Heart left ventricle (tissue), 16 donors: ENCODE measurements at places on chromosomes 12 and 14. TPM values are rescaled to one million over a fixed set of nuclear protein-coding genes. Genes with fewer than 3 reads are reported as not detected.

DNA sequence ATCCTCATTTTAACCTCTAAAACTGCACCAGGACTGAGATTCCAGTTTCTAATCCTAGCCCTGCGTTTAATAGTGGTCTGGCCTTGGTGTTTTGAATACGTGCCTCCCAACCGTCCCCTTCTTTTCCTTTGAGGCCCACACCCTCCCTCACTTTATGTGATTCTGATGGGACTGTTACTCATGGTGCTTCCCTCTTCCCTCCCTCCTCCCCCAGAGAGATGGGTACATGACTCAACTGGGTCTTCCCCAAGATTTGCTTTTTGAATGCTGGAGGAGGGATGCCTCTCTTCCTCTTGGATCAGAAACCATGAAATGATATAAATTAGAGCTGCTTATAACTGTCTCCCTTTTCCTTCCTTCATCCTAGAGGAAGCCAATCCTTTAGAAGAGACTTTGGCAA lies 8.2 kb upstream of the PPP2R5E start:
- H3K36me3 ChIP-seq: no peaks in the 10 kb centered on the region
- DNase-seq: no peak
- H3K4me3 ChIP-seq: no peak overlapping the region
- no peak overlapping the region for H3K27ac ChIP-seq
- H3K4me1 ChIP-seq: no peaks in the 10 kb centered on the region

GRCh38 chr12:111447571-111448265 lies 42.0 kb downstream of the SH2B3 start:
- H3K36me3 ChIP-seq: peaks cover 63% of the 10 kb centered on the region
- H3K27ac ChIP-seq: peak overlapping the region; percentile 85
- no peaks in the 10 kb centered on the region for H3K27me3 ChIP-seq
- H3K4me1 ChIP-seq: peaks cover 86% of the 10 kb centered on the region
- DNase-seq: no peak

GRCh38 chr14:101965770-101966722 lies 1.7 kb downstream of the DYNC1H1 start:
- peak overlapping the region; percentile 96 for H3K4me3 ChIP-seq
- peaks cover 5% of the 10 kb centered on the region for H3K36me3 ChIP-seq
- no peak for DNase-seq

The SYCP3 gene
- total RNA-seq: not detected

DNA sequence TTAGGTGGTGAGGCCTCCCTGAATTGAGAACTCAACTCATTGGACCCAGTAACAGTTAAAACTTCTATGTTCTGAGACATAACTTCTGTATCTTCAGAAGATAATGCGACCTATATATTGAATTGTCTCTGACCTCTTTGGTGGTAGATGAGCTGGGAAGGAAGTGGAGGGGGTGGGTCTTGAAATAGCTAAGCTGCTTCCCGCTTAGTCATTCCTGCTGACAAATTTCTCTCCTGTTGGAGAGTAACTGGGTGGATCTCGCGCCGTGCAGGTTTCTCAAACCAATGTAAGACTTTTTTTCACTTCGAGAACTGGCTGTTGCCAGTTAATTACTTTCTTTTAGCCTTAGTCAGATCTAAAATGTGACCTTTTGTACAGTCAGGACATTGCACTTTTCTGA lies 100.8 kb downstream of the PPHLN1 start:
- no peak overlapping the region for H3K27ac ChIP-seq
- H3K4me1 ChIP-seq: peaks cover 17% of the 10 kb centered on the region
- no peaks in the 10 kb centered on the region for H3K36me3 ChIP-seq
- no peaks in the 10 kb centered on the region for H3K27me3 ChIP-seq
- DNase-seq: no peak

The SUDS3 gene
- 18.8 TPM for total RNA-seq

DNA sequence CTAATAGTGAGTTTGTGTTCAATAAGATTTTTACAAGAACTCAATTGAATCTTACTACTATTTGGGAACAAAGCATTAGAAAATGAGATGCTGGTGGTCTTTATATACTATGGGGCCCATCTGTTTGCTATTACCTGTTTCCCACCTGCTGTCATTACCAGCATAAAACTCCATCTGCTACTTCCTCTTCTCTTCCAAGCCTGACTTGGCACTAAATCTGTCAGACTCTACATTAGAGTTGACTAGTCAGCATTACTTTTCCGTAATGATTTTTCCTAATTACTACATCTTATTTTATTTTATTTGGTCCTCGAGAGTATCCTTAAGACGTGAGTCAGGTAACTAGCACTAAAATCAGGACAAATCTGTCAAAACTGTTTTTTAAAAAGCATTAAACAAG lies 68.1 kb upstream of the KRR1 start:
- H3K4me3 ChIP-seq: no peak overlapping the region
- no peaks in the 10 kb centered on the region for H3K36me3 ChIP-seq
- H3K27me3 ChIP-seq: no peaks in the 10 kb centered on the region
- no peak for DNase-seq
- H3K27ac ChIP-seq: no peak overlapping the region
- no peaks in the 10 kb centered on the region for H3K4me1 ChIP-seq

The DCN gene
- total RNA-seq: 394 TPM

- peaks cover 16% of the 10 kb centered on the region for H3K27me3 ChIP-seq
- no peak overlapping the region for H3K4me3 ChIP-seq
- no peak overlapping the region for H3K27ac ChIP-seq
- no peak for DNase-seq
These were observed 51.7 kb downstream of the KANSL2 start for GRCh38 chr12:48630346-48630745.

GRCh38 chr12:95118138-95118787 lies 44.8 kb upstream of the NR2C1 start:
- H3K4me3 ChIP-seq: no peak overlapping the region
- no peaks in the 10 kb centered on the region for H3K4me1 ChIP-seq
- DNase-seq: no peak

GRCh38 chr12:11580125-11580751 lies 69.2 kb upstream of the ETV6 start:
- no peaks in the 10 kb centered on the region for H3K27me3 ChIP-seq
- peak overlapping the region; percentile 16 for H3K27ac ChIP-seq
- H3K4me1 ChIP-seq: no peaks in the 10 kb centered on the region
- DNase-seq: no peak
- no peaks in the 10 kb centered on the region for H3K36me3 ChIP-seq

DNA sequence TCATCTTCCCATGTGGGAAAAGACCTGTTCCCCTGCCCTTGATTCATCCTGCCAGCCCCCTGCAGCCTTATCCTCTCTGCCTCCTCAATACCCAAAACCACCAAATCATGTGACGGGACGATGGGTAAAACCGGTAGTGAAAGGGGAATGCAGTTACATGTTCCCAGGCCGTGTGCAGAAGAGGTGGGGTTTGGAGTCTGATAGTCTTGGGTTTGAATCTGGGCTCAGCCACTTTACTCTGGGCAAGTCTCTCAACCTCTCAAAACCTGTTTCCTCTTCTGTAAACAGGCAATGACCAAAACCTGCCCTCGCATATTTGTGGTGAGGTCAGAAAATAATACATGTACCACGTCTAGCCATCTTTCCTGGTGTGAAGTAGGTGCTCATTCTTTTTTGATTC lies 123.0 kb downstream of the PLXNC1 start:
- H3K27ac ChIP-seq: no peak overlapping the region
- no peak overlapping the region for H3K4me3 ChIP-seq
- H3K36me3 ChIP-seq: no peaks in the 10 kb centered on the region

DNA sequence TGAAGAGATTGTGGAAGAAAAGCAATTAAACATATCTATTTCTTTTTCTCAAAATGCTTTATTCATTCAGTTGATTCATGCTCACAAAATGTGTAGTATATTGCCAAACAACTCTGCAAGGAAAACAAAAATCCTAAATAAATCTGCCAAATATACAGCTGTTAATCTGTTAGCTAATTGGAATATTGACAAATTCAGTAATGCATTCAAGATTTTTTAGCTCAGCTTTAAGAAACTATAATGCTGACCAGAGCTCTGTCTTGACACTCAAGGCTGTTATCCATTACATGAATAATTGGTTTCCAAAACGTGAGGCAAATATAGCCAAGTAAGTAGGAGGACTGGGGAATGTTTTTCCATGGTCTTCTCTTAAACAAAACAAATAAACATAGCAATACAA lies 146.8 kb downstream of the TMTC2 start:
- H3K27me3 ChIP-seq: no peaks in the 10 kb centered on the region
- H3K36me3 ChIP-seq: no peaks in the 10 kb centered on the region
- H3K27ac ChIP-seq: no peak overlapping the region
- DNase-seq: no peak

- H3K4me3 ChIP-seq: no peak overlapping the region
- H3K36me3 ChIP-seq: no peaks in the 10 kb centered on the region
- no peaks in the 10 kb centered on the region for H3K27me3 ChIP-seq
- H3K27ac ChIP-seq: no peak overlapping the region
- no peak for DNase-seq
- H3K4me1 ChIP-seq: no peaks in the 10 kb centered on the region
These were observed 1104.1 kb upstream of the TMEM132C start for GRCh38 chr12:127162902-127163301.
